ENCODE measurements at places on chromosomes 2 and 18. TPM values are rescaled to one million over a fixed set of nuclear protein-coding genes. Genes with fewer than 3 reads are reported as not detected.

TEKT4 gene
- not detected for total RNA-seq

DHRS9 gene
- total RNA-seq = not detected

PDE11A gene
- total RNA-seq = 0.56 TPM

SCG2 gene
- total RNA-seq = 0.56 TPM

ADRA2B gene
- total RNA-seq = not detected

PLB1 gene
- 0.90 TPM for total RNA-seq

IL36RN gene
- not detected for total RNA-seq

VAMP5 gene
- 27.8 TPM for total RNA-seq

ITGB1BP1 gene
- total RNA-seq = 48.6 TPM

SNORC gene
- total RNA-seq = 0.28 TPM

GRP gene
- total RNA-seq = not detected

GKN2 gene
- total RNA-seq = not detected

NEU2 gene
- total RNA-seq = not detected

LRRFIP1 gene
- total RNA-seq = 52.2 TPM

NT5DC4 gene
- not detected for total RNA-seq

STAT4 gene
- 0.28 TPM for total RNA-seq

ZNF396 gene
- total RNA-seq = 0.54 TPM

MC2R gene
- total RNA-seq = not detected

SLC5A7 gene
- not detected for total RNA-seq

MOGAT1 gene
- not detected for total RNA-seq

SLC38A11 gene
- under 0.01 TPM for total RNA-seq

DNAH6 gene
- under 0.01 TPM for total RNA-seq

LINC00305 gene
- total RNA-seq = not detected

POLR1B gene
- total RNA-seq = 22.8 TPM

ZNF892 gene
- 2.7 TPM for total RNA-seq

ACADL gene
- total RNA-seq = not detected

RETSAT gene
- 25.0 TPM for total RNA-seq

LIMS4 gene
- total RNA-seq = 2.5 TPM

CNTNAP5 gene
- not detected for total RNA-seq

SAP130 gene
- total RNA-seq = 6.1 TPM

HJURP gene
- 22.6 TPM for total RNA-seq

STEAP3 gene
- 18.9 TPM for total RNA-seq

APOB gene
- total RNA-seq = under 0.01 TPM

SS18 gene
- 171 TPM for total RNA-seq

TMEM37 gene
- under 0.01 TPM for total RNA-seq

C1GALT1C1L gene
- total RNA-seq = 0.28 TPM

CCNT2 gene
- 44.6 TPM for total RNA-seq

FRZB gene
- 0.28 TPM for total RNA-seq

LYG1 gene
- total RNA-seq = not detected

IL36B gene
- not detected for total RNA-seq

FHOD3 gene
- 16.0 TPM for total RNA-seq

DOK6 gene
- total RNA-seq = 2.7 TPM

FOXD4L1 gene
- not detected for total RNA-seq

DNAJC5G gene
- not detected for total RNA-seq

TMSB10 gene
- total RNA-seq = 842 TPM

KIAA2012 gene
- under 0.01 TPM for total RNA-seq

CPS1 gene
- total RNA-seq = 20.1 TPM

RAB3GAP1 gene
- 85.5 TPM for total RNA-seq

CABYR gene
- total RNA-seq = 4.1 TPM

NCOA1 gene
- total RNA-seq = 11.3 TPM

LCT gene
- under 0.01 TPM for total RNA-seq

RIOK3 gene
- total RNA-seq = 61.4 TPM

OR6B3 gene
- total RNA-seq = not detected

SCYGR6 gene
- total RNA-seq = not detected

GKN1 gene
- total RNA-seq = not detected
